NCI-H510A (cell line): ENCODE measurements at places on chromosomes 11 and 22.

DNA sequence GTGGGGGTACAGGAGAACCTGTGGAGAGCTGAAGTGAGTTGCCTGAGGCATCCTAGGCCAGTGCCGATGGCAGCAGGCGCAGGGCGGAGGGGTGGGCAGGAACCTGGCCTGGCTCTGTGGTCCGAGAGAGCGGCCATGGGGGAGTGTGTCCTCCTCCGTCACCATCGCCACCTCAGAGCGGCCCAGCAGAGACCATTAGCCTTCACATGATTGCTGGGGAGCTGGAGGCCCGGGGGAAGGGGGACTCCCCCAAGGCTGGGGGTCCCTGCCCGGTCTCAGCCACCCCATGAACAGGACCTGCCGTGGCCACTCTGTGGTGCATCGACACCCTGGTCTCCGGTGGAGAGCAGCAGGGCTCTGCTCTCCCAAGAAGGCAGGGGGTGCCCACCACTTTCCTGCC, 4.1 kb downstream of the OMP start:
- DNase-seq = no peak

- no peak for DNase-seq
These were observed 944 bp upstream of the SCGB1D2 start for GRCh38 chr11:62241095-62241494.

DNA sequence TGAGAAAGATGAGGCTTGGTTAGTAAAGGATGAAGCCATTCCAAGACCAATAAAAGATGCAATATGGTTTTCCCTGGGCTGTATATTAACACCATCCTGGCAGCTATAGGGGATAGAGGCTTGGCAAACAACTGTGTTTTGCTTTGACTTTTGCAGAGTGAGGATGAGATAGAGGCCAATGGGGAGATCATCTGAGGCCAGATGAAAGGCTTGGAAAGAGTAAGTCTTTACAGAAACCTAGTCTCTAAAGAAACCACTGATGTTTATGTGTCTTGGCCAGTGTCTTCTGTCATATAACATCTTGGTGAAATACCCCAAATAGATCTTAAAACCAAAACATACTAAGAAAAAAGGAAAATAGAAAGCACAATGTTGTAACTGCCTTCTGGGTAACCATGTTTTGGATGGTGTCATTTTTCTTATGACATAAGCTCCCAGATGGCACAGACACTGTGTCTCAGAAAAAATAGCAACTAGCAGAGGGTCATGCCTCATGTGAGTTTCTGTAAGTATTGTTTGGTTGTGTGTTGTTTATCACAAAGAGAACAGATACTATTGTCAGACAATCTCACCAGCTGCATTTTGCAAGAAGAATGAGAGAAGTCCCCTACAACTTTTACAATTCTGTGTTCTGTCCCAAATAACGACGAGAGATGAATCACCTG, 305.4 kb downstream of the ST3GAL4 start:
- no peak for DNase-seq

DNA sequence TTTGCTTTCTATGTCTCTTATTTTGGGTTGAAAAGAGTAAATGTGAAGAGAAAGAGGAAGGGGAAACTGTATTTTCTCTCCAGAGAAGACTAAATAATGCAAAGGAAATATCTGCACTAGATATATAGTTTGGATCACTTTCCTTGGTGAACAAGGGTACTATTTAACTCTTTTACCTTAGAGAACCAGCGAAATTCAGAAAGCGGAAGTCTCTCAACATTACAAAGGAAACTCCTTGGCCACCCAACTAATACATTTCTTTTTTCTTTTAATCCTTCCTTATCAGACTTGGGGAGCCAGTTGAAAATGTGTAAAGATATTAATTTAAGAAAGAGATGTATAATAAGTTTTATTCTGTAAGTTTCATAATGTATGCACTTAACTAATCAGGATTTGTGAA, 64.2 kb downstream of the SESN3 start:
- DNase-seq = no peak

DNA sequence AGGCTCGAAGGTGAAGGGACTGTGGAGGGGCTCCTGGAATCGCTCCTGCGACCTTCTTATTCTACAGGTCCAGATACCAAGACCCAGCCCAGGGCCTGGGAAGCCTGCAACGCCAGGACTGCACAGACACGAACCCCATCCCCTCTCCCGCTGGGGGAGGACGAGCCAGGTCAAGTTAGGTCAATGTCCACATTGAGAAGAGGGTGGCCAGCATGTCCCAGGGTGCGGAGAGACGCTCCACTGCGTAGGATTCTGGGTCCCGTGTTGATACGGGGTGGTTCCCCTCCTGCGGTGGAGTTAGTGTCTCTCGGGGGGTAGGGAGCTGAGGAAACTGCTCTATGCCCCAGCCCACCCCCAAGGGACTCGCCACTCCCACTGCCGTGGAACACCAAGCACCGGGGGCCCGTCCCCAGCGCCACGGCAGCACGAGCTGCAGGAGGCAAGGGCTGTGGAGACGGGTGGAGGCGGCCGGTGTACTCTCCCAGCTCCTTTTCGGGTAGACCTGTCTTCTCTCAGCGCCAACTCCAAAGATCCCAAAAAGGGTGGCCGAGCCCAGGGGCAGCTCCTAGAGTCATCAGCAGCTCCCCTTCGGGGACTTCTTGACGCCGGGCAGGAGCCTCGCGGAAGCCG, 1.6 kb downstream of the GSC2 start:
- DNase-seq = no peak

- DNase-seq = no peak
These were observed 52.0 kb upstream of the THY1 start for GRCh38 chr11:119474682-119475596.

GRCh38 chr11:11640152-11640551, 18.3 kb upstream of the GALNT18 start:
- no peak for DNase-seq

GRCh38 chr11:687751-688150, 7.3 kb downstream of the DEAF1 start:
- DNase-seq = no peak
